ENCODE measurements at places on chromosomes 6 and 20.

DNA sequence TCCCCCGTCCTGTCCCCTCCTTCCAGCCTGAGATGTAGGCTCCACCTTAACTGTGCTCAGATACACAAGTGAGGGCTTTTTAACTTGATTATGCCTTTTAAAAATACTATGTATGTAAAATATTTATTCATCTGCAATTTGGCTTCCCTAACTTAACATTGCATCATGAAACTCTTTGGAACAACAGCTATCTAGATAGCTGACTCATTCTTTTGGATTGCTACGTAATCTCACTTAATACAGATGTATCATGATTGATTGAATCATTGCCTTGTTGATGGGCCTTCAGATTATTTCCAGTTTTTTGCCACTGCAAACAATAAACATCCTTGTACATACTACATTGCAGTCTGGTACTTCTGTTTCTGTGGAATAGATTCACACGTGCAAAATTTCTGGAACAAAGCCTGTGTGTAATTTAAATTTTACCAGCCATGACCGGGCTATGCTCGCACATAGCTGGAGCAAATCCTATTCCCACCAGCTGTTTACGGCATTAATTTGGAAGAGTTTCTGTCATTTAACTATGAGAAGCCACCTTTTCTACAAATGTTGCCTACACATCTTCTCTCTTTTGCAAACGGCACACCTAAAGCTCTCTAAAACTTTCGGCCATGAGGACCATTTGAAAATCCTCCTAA is 6.5 kb downstream of the PRND start:
- no peak for DNase-seq

DNA sequence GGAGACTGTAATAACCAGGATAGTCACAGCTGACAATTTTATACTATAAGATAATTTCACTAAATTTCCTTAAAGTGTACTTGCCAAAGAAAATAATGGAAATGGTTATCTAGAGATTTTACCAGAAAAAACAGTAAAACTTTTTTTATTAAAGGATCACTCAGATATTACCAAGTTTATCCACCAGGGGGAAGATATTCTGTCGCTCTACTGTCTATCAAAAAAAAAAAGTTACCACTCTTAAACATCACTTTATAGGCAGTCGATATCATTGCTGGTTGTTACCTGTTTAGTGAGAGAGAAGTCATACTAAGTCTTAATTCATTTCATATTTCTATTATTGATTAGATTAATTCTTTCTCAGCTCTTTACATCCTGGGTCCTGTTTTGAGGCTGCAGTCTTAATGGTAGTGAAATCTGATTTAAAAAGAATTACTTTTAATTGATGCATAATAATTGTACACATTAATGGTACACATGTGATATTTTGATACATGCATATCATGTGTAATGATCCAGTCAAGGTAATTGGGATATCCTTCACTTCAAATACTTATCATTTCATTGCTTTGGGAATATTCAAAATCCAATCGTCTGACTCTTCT is 18.9 kb downstream of the L3MBTL3 start:
- DNase-seq, result no peak

DNA sequence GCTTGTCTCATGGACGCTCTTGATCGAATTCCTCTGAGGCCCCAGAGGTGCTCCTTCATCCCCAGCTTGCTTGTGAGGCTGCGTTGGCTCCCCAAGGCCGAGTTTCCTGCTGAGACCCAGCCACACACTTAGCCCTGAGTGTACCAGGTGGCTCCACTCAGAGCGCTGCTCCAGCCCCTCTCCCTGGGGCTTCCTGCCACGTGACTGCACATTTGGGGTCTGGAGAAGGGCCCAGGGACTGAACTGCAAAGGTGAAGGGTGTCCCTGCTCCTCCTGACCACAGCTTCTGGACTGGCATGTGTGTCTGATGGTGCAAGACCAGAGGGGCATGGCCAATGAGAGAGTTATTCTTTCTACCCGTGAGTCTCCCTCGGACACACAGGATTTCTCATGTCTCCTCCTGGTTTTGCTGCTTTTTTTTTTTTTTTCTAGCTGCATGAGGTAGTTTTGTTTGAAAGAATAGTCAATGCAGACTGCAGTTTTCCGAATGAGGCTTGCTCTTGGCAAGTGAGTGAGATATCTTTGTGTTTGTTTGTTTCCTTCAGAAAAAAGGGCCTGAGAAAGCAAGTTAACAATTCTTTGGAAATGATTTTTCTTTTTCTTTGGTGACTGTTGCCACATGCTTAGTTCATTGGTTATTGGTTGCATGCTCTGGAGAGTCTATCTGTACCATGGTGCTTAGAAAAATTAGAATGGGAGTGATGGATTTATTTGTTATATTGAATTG is 3.1 kb upstream of the ZNF831 start:
- no peak for DNase-seq

DNA sequence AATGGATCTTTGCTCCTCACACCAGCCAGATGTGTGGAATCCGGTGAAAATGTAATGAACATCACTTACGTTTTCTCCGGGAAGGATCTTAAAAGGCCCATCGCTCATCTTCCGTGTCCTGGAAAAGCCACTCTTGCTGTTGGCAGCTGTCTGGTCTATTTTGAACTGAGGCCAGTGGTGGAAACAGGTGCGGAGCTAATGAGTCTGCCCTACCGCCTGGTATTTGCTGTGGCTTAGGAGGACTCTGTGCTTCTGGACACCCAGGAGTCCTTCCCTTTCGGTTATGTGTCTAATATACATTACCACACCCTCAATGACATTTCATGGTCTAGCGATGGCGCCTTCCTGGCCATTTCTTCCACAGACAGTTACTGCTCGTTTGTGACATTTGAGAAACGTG is 264.2 kb upstream of the PREP start:
- DNase-seq, result no peak

GRCh38 chr6:100112855-100113508 is 119.0 kb upstream of the MCHR2 start:
- no peak for DNase-seq

Measured in dorsolateral prefrontal cortex (tissue), 122 donors.